Posterior cingulate gyrus (tissue), 11 donors: ENCODE measurements at places on chromosomes 4 and X.

DNA sequence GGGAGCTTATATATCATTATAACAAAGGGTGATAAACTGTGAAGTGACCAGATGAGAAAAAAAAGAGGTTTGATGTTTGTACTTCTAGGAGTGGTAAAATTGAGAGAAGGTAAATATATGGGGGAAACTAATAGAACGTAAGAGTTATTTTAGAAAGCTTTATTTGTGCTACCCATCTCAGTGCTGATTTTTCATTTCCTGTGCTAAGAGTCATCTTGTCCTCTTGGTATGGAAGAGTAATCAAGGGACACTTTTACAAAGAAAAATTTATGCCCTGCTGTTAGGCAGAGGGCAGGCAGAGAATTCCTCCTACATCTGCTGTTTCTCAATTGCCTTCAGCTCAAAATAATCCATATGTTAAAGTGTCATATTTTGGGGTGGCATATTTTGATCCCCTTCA, 49.6 kb upstream of the BMP2K start:
- DNase-seq: no peak

DNA sequence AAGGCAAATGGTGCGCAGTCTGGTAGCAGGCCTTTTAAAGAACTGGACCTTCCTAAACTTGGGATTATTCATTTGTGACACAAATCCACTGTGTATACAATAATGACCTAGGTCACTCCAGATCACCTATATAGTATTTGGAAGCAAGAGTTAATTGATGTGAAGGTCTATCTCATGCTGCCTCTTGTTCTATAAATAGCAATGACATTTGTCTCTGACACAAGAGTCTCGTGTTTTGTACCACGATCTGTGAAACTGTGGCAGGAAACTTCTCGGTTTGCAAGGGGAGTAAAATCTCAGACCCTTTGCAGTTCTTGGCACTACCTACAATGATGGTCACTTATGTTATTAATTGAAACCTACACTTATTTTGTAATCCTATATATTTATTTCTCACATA, 1408.4 kb downstream of the PCDH7 start:
- no peak for DNase-seq

- DNase-seq: no peak
These were observed 1.7 kb downstream of the EIF1AX start for GRCh38 chrX:20139966-20140365.

DNA sequence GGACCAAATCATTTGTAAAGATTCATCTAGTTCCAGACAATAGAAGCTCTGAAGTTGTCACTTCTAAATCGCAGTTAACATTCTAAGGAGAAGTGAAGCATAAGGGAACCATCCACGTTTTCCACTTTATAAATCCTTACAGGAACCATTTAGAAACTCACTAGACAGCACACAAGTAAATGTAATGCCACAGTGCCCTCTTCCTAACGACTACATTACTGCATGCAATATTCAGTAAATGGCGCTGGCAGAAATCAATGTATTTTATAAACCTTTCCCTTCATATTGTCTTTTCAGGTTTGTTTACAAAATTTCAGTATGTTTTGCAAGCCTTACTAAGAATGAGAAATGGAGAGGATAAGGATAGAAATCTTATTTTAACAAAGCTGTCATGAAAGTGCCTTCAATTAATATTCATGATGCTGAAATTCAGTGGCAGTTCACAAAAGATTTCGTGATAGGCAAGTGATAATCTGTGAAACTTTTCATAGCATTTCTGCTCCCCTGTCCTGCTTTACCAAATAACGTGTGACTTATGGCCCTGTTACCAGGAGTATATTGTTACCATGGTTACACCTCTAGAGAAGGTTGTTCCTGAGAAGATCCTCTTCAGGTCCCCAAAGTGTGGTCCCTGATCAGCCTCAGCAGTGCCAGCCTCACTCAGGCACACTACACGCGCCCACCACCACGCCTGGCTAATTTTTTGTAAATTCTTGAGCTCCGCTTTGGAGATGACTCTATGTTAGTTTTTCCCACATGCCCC, 54.2 kb downstream of the TMA16 start:
- no peak for DNase-seq

GRCh38 chr4:80452768-80453167, 117.2 kb downstream of the CFAP299 start:
- no peak for DNase-seq

DNA sequence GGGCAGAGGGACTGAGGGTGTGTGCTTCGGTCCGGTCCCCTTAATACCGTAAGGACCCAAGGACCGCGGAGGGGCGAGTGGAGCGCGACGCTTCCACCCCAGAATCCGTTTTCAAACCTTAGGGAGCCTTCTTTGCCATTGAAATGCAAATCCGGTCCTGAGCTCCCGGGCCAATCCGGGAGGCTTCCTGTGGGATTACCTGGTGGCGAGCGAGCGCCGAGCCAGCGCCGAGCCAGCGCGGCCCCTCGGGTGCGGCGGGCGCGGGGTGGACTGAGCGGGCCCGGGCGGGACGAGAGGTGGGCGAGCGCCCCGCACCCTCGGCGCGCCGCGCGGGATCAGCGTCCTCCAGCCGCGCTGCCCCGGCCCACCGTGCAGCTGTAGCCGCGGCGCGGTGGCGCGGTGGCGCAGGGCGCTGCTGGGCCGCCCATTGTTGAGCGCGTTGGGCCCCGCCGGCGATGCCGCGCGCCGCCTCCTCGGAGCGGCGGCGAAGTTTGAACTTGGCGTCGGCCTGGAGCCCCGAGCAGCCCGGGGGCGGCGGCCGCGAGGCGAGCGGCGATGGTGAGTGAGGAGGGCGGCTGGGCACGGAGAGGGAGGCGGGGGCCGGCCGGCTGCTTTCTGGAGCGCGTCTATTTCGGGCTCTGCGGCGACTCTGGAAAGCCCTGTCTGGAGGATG, 208.7 kb downstream of the SOWAHB start:
- peak; percentile 81 for DNase-seq

DNA sequence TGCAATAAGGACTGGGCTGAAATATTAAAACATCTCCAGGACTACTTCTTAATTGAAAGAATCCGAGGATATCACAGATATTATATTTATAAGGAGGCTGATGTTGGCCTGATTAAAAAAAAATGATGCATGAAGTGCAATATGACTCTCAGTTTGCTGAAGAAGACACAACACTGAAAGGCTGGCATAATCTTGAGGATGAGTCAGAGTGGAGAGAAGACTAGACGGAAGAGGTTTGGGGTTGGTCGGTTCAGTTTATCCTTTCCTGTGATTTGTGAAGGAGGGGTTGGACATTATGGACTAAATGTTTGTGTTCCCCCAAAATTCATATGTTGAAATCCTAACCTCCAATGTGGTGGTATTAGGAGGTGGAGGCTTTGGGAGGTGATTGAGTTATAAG, 170.3 kb downstream of the CORIN start:
- DNase-seq: no peak

- DNase-seq: no peak
These were observed 8.0 kb downstream of the RADX start for GRCh38 chrX:106619797-106620196.

DNA sequence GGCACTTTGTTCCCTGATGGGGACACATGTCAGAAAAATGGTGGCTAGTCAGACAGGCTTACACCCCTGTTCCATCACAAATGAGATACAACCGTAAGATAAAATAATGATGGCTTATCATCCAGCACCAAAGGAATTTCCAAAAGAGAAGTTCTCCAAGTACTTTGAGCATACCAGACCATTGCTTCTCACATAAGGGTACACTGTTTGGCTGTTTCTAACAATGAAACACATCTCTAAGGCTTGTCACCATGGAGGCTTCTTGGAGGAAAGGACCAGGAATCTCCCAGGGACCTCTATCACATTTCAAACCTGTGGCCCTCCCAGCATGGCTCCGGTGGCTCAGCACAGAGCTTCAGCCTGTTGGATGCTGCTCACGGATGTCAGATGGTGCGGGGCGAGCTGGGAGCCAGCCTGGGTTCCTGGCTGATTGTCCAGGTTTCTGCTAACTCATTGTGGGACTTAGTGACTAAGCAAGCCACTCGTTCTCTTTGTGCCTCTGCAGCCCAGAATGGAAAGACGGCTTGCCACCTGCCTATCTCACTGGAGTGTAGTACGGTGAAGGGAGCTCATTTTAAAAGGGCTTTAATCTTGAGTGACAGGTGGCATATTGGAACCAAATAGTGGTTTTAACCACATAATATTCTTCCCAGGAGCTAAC, 54.5 kb downstream of the FHDC1 start:
- DNase-seq: no peak

GRCh38 chr4:106497271-106497670, 128.7 kb upstream of the GIMD1 start:
- DNase-seq: no peak

GRCh38 chr4:188960411-188961093, 821.3 kb downstream of the TRIML1 start:
- no peak for DNase-seq

DNA sequence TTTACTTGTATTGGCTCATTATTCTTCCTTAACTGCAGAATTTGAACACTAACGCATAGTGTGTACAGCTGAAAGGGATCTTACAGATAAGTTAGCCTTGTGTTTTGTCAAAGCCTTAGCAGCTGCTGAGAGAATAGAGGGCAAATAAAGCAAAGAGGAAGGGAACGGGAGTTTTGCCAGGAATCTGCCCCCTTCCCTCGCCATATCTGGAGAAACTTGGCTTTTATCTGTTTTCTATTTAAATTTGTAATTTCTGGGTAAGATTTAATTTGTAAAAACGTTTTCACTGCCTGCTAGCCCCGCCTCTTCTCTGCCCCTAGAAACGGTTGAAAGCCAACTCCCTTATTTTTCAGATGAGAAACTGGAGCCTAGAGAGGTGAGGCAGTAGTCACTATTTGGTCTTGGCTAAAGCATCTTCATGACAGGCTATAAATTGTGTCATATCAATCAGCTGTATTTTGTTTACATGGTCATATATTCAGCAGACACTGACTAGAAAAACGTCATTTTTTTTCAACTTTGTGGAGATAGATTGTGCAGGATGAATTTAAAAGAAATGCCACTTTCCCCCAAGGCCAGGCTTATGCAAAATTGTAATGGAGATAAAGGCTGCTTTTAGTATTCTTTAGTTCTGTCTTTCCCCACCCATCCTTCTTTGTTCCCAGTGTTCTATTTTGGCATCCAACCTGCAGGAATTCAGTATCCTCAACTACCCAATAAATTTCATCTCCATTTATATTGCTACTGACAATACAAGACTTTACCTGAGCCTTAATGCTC, 319.4 kb downstream of the SH2D1A start:
- DNase-seq: no peak

DNA sequence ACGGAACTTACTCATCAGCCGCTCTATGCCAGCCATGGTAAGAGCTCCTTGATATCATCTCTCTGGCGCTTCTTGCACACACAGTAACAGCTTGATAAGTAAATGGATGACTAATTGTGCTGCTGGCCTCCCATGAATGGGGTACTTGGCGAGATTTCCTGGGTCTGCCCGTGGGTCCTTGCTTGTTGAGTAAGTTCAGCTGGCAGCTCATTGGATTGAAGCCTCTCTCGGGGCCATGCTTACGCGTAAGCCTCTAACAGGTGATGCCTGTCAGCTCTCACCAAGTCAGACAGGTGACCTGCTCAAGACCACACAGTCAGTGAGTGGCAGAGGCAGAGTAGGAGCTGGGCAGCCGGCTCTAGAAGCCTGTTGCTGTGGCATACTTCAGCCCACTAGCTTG, 7.7 kb downstream of the NSG1 start:
- no peak for DNase-seq

- no peak for DNase-seq
These were observed 44.1 kb downstream of the AFM start for GRCh38 chr4:73525611-73526010.

GRCh38 chr4:153246446-153247115, 42.3 kb downstream of the TRIM2 start:
- DNase-seq: no peak

DNA sequence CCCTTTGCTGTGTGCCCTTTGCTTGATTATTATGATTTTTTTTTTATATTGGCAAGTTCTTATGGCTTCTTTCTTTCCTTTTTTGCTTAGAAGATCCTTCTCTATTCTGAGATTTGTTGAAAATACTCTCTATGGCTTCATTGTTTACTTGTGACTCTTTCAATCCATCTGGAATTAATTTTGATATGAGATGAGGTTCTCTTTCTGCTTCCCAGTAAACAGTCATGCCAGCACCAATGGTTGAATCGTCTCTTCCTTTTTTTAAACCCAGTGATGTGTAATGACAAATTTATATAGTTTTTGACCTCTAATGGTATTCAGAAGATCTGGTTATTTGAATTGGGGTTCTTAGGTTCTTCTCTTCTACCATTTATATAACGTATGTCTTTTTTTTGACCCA, 121.8 kb downstream of the ARHGAP10 start:
- no peak for DNase-seq

DNA sequence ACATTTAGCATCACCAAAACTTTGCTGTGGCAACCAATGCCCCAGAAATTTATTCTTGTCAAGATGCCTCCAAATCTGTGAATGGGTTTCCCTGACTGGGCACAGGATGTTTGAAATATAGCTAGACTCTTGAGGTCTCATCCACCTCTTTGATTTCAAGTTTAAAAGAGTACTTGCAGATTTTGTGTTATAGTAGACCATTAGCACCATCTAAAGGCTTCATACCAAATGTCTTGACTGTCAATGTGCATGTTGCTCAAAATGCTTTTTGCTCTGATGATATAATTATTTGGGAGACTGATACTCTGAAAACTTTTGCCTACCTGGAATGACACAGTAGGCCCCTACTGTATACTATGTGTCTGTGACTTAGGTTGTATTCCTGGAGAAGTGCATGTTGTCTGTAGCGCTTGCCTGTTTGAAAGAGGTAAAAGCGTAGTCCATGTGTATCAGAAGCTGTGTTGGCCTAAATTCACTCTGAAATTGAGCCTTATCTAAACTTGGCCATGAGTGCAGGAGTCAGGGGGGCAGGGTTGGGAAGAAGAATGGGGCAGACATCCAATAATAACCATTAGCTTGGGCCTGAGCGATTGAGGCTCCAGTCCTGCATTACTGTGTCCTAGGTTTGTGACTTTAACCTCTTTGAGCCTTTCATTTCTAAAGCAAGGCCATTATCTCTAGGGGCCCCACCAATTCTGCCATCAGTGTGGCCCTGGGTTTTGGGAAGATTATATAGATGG, 33.8 kb downstream of the NDP start:
- DNase-seq: no peak

GRCh38 chr4:167380964-167381363, 146.7 kb upstream of the SPOCK3 start:
- no peak for DNase-seq

- no peak for DNase-seq
These were observed 255.1 kb downstream of the NPFFR2 start for GRCh38 chr4:72286910-72287309.

DNA sequence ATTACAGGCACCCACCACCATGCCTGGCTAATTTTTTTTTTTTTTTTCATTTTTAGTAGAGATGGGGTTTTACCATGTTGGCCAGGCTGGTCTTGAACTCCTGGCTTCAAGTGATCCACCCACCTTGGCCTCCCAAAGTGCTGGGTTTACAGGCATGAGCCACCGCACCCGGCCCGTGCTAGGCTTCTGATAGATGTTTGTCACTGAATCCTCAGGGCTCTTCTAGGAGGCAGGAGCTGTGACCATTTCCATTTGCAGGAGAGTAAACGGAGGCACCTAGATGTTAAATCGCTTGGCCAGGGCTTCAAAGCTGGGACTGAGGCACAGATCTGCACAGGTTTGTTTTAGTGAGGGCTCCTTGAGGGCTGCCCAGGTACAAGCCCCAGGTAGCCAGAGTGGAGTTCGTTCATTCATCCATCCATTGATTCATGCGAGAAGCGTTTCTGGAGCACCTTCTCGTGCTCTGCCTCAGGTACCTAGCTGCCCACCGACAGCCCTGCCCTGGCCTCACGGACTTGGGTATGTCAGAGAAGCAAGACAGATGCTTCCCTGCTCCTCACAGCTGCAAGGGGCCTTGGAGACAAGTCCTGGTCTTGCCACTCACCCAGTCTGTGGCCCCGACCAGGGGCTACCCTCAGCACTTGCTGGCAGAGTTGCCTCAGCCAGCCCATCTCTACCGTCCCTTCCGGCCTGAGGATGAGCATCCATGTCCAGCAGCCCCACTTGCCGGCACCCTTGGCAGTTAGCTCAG, 106.4 kb downstream of the PSAPL1 start:
- DNase-seq: no peak
